ENCODE measurements at places on chromosomes 4 and X.
A peak's percentile ranks its signal among the peaks of the same experiment; 100 is the strongest.

- ATAC-seq = no peak
These were observed 68.9 kb downstream of the SH2D1A start for GRCh38 chrX:124415115-124415800.

DNA sequence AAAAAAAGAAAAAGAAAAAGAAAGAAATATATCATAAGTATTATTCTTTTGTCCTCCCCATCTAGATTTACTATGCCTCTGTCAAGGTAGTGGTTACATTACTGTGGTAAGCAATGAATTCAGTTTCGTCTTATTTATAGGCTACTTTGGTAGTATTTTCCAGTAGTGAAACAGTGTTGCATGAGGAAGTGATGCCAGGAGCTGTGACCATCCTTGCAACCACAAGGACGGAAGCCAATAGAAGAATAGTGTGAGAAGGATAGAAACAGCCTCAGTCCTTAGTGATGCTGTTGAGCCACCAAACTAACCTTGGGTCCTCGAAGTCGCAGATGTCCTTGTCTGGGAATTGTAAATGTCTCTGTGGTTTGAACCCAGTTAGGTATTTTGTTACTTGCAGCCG lies 328.5 kb downstream of the PPP3CA start:
- ATAC-seq = peak; percentile 28

DNA sequence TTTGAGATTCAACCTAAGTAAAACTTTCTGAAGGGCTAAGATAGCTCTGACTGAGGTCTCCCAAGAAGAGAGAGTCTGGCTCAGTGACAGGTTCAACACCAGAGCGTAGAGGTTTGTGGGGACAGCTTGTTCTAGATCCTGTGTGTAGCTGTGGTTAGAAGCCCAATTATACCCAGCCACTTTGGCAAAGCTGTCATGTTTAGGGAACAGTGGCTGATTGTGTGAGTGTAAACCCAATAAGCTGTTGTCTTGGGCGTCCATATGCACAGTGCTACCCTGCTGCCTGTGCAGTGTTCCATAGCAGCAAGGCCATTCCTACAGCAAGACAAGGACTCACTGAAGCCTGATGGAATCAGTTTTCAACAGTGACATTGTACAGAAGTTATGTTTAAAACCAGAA lies 11.2 kb upstream of the SCRG1 start:
- ATAC-seq = no peak

DNA sequence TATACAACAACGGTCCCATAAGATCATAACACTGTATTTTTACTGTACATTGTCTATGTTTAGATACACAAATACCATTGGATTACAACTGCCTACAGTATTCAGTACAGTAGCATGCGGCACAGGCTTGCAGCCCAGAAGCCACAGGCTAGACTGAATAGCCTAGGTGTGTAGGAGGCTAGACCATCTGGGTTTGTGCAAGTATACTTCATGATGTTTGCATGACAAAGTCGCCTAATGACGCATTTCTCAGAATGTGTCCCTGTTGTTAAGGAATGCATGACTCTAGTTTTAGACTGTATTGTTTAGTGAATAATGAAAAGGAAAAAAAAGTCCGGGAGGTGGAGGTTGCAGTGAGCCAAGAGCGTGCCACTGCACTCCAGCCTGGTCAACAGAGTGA lies 56.5 kb upstream of the C4orf50 start:
- ATAC-seq = no peak

GRCh38 chr4:17667253-17667652 lies 52.8 kb downstream of the MED28 start:
- ATAC-seq = no peak

- ATAC-seq = no peak
These were observed 7.5 kb downstream of the IDS start for GRCh38 chrX:149497626-149498025.

DNA sequence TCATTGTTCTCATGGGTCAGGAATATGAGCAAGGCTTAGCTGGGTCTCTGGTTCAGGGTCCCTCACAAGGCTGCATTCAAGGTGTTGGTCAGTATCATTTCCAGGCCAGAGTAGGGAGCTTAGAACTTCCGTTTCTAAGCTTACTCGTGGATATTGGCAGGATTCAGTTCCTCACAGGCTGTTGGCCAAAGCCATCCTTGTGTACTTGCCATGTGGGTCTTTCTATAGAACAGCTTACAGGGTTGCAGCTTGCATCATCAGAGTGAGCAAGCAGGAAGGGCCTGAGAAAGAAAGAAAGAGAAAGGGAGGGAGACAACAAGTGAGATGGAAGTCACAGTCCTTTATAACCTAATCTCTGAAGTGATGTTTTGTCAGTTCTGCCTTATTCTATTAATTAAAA lies 5.1 kb upstream of the LIMCH1 start:
- no peak for ATAC-seq

GRCh38 chrX:110321081-110321480 lies 3.2 kb upstream of the AMMECR1 start:
- no peak for ATAC-seq

DNA sequence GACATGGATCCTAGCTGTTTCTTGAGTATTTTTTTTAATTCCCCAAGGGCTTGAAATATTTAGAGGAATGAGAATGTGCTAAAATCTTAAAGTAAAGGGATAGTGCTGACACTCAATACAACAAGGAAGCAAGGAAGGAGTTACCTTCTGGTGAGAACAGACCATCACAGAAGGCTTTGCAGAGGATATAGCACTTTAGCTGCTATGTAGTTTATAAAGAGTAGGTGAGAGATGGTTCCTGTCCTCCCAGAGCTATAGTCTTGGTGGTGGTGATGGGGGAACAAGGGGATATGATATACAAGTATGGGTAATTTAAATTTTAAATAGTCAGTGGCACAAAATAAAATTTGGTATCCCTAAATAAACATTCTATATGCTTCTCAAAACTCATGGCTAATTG lies 47.6 kb downstream of the MTHFD2L start:
- ATAC-seq = no peak

GRCh38 chrX:38347136-38347535 lies 5.3 kb upstream of the OTC start:
- peak; percentile 78 for ATAC-seq

- peak; percentile 100 for ATAC-seq
These were observed 11.0 kb downstream of the CUL4B start for GRCh38 chrX:120549483-120550452.

DNA sequence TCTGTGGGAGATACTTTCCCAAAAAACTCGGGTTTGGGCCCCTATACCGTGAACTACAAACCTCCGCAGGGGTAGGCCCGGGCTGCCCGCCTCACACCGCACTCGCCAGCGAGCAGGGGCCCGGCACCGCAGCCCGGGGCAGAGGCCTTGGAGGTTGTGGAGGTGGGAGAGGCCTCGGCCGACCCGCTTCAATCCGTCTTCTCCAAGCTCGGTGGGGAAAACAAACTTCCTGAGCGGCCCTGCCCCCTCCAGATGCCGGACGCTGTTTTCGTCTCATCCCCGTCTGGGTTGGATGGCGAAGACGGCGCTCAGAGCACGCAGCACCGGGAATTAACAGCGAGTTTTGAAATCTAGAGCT lies 442 bp upstream of the MCUB start:
- peak; percentile 31 for ATAC-seq

DNA sequence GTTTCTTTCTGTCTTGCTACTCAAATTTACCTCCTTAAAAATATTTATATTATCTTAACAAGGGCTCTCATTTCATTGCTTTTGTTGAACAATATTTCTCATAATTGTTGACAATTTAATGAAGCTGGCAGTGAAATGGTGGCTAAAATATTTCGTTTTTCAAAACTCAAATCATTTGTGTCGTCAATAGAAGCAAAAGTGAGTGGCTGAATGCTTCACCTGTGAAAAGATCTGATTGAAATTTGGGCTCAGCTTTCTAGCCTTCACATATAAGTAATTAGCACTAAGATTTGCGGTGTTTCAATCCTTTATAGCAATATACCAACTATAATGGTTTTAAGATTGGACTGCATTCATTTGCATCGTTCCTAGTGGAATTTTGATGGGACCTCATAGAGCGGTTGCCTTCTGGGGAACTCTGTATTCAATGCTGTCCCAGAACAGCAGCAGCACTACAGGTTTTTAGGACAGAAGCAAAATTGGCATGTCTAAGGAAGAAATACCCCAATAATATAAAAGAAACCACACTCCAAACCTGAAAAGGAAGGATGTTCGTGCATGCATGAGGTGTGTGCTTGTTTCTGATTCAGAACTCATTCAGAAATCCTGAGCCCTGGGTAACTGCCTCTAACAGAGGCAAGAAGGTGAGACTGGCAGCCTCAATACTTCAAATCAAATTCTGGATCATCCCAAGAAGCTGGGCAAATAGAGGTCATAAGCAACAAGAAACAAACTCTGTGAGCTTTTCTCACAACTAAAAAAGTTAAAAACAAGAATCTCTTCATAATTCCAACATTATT lies 2.5 kb downstream of the CXCL1 start:
- no peak for ATAC-seq

DNA sequence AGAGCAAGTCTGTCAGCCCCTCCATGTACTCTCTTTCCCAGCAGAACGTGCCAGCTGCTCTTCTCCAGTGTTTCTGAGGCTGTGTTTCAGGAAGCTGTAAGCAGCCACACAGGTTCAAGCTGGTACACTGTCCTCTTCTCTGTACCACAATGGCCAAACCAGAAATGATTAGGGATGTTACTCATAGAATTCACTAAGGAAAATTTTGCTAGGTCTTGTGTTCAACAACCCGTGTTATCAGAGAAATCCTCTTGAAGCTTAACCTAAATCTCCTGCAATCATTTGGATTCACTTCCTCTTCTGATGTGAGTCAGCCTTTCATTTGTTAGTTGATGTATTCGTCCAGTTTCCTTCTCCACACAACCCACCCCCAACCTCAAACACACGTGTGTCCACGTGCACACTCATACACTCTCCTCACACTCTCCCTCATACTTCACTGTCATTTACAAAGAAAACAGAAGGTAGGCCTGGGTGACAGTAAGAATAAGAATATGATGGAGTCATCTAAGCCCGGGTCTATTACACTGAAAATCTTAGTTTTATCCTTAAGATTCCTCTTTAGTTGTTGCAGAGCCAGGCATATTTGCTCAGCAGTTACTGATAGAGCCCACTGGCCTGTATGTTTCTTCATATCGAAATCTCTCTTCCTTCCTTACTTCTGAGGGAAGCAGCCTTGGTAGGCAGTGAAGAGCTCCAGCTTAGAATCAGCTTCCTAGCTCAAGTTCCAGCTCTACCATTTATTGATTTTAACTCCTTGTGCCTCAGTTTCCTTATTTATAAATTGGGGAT lies 63.4 kb downstream of the DCUN1D4 start:
- peak; percentile 62 for ATAC-seq

DNA sequence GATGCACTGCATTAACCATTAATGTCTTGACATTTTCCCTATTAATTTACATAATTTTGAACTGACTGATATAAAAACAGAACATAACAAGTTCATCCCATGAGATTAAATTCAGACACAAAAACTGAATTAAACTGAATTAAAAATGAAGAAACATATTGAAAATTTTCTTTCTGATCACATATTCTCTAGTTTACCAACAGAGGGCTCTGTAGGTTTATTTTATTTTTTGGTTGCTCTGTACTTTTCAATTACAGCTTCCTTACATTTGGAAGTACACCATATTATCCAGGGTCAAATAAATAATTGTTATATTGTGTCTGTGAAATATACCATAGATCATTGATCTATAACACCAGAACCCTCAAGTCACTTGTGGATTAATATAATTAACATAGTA lies 27.3 kb upstream of the CT83 start:
- ATAC-seq = no peak

DNA sequence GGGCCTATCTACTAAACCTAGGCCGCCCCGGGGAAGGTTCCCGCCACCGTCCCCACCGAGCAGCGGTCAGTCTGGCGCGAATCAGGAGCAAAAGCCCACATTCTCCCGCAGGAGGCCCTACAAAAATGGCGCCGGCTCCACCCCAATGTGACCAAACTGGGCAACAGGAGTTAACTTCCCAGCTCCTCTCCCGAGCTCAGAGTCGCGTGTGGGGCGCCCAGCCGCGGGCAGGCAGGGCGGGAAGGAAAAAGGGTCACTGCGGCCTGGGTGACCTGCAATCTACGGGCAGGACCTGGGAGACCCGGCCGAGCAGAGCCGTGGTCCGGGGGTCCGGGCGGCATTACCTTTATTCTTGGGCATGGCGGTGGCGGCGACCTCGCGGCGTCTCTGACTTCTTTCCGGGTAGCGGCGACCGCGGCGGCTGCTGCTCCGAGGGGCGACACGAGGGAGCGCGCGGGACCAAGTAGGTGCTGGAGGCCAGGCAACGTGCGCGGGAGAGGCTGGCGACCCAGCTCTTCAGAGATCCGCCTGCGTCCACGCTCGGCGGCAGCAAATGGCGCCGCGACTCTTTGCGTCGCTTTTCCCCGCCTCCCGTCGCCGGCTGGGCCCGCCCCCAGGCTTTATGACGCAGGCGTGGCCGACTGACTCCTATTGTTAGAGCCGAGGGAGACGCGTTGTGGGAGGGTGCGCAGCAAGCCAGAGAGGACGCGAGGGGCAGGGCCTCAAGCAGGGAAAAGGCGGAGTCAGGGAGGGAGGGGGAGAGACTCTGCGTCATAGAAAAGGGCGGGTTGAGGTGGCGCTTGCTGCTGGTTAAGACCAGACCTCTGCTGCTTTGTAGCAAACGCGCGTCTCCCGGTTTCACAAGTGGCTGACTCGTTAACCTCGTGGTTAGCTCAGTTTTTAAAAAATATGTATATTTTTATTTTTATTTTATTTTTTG lies at the start of gene EIF1AX:
Gene EIF1AX, minus strand, starts transcription at position 558 of the 940 bp plus-strand sequence. Its CDS starts 198 bp downstream, at position 360.
- ATAC-seq = peak; percentile 99

GRCh38 chr4:103091601-103092223 lies 7.9 kb downstream of the BDH2 start:
- ATAC-seq = peak; percentile 64

GRCh38 chr4:101191302-101192098 lies 155.8 kb downstream of the PPP3CA start:
- no peak for ATAC-seq

- no peak for ATAC-seq
These were observed 193.9 kb upstream of the SPOCK3 start for GRCh38 chr4:167428156-167428555.

GRCh38 chrX:40326186-40326965 lies 228.6 kb upstream of the BCOR start:
- ATAC-seq = peak; percentile 11

DNA sequence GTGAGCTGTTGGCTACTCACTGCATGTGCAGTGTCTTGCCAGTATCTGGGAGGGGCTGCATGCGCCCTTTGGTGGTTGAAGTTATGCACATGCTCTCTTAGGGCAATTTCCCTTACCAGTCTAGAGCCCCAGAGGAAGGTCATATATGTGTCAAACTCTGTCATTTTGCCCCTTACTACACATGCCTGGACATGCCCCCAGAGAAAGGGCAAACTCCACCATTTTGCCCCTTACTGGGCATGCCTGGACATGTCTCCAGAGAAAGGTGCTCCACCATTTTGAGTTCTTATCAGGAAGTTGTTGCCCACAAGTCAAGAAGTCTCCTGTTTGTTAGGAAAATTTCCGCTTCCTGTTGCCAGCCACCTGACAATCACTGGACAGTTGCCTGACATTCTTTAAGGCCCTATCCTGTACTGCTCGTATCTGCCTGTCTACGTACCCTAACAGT lies 56.4 kb upstream of the PLAC8 start:
- peak; percentile 44 for ATAC-seq

GRCh38 chr4:11471618-11472017 lies 42.9 kb upstream of the HS3ST1 start:
- ATAC-seq = peak; percentile 95

GRCh38 chr4:138790706-138791340 lies 224.8 kb upstream of the NOCT start:
- ATAC-seq = no peak
